ENCODE measurements at places on chromosomes 2 and 18. TPM values are rescaled to one million over a fixed set of nuclear protein-coding genes. Genes with fewer than 3 reads are reported as not detected.
A peak's percentile ranks its signal among the peaks of the same experiment; 100 is the strongest.

DNA sequence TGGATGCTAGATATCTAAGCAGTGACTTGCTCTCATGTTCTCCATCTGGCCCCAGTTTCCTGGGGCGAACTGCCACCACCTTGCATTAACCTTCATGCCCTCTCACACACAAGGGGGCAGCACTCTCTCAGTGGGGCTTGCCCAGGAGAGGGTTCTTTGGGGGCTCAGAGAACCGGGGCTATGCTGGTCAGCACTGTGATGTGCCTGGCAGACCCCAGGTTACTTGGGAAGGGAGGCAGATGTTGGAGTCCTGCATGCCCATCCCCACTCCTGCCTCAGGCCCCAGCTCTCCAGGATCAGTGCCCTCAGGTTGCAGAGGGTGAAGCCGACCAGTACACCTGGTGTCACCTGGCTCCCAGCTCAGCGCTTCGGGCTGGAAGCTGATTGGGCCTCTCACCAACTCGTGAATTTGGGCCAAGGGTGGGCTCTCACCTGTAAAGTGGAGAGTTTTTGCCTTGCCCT, 396.2 kb upstream of the HS6ST1 start:
- no peak for DNase-seq

DNA sequence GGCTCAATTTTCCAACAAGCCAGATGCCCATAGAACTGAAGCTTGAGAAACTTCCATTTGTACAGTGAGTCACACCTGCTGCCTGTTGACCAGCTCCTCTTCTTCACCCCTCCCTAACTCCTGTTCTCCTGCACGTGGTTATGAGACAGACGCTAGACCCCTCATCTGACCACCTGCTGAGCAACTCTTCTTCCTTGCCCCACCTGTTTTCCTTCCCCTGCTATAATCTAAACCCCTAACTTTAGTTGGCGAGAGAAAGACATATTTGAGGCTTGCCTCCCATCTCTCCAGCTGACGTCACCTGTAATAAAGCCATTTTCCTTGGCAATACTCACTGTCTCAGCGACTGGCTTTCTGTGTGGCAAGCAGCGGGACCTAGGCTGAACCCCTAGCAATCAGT, 22.3 kb upstream of the ITM2C start:
- DNase-seq = no peak

DNA sequence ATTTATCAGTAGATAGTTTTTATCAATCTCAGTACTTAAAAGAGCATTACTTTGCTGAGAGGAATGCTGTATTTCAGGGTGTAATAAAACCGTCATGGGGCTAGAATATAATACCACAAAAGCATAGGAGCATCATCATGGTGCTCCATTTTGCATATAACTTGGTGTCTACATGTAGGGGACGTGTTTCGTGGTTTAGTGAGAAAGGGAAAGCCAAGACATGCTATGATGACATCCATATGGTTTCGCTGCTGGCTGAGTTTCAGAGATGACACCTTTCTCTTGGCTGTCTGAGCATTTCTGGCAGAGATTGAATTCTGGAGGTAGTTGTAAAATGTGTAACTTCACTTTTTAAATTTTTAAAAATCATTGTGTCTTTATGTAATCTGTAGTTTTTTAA, 32.4 kb downstream of the WDR43 start:
- DNase-seq = no peak

GRCh38 chr2:8307606-8308180, 374.2 kb upstream of the ID2 start:
- DNase-seq = no peak

DNA sequence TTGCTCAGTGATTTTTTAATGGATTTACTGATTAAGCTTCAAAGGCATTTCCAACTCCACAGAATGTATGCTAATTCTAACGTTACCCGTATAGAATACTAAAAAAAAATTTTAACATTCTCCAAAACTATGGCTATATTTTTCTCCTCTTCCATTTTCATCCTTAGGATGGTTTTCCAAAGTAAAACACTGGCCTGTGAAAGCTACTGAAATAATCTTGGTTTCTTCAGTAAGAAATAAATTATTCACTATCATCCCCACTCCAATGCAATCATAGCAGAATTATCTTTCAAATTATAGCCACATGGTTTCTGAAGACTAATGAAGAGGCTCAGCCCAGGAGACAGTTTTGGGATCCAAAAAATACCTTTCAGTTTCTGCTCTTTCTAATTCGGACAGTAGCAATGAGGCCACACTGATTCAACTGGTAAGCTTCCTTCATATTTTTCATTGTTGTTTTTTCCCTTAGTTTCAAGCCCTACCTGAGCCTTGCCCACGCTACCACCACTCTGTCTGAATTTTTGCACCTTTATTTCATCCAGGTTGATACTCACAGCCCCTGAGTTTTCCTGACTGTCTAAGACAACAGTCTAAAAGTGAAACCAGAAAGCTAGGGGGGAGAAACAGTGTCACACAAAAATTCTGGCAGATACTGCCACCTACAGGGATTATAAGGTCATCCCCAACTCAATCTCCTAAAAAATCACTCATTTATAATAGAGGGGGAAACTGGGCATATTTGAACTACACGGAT, 887.9 kb downstream of the NRXN1 start:
- no peak for DNase-seq

DNA sequence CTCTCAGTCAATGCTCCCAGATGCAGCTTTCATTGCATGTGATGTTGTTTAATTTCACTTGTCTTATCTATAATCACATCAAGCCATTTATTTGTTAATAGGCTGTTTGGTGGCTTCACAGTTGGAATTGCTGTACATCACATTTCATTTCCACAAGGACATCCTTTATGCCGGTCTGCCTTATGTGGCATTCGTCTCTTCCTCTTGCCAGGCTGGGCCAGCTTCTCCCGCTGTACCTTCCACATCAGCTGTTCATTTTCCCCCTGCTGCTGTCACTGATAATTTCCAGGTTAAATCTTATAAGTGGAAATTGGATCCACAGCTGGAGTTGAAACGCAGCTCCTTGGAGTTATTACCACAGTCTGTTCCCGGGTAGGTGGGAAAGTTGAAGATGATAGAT, 110.6 kb downstream of the DPP10 start:
- DNase-seq = no peak

- DNase-seq = no peak
These were observed at the start of gene ARHGEF4 for GRCh38 chr2:130836501-130837174. ARHGEF4 (plus strand) TSS chr2:130836914; CDS start chr2:130836954, 40 bp downstream.

DNA sequence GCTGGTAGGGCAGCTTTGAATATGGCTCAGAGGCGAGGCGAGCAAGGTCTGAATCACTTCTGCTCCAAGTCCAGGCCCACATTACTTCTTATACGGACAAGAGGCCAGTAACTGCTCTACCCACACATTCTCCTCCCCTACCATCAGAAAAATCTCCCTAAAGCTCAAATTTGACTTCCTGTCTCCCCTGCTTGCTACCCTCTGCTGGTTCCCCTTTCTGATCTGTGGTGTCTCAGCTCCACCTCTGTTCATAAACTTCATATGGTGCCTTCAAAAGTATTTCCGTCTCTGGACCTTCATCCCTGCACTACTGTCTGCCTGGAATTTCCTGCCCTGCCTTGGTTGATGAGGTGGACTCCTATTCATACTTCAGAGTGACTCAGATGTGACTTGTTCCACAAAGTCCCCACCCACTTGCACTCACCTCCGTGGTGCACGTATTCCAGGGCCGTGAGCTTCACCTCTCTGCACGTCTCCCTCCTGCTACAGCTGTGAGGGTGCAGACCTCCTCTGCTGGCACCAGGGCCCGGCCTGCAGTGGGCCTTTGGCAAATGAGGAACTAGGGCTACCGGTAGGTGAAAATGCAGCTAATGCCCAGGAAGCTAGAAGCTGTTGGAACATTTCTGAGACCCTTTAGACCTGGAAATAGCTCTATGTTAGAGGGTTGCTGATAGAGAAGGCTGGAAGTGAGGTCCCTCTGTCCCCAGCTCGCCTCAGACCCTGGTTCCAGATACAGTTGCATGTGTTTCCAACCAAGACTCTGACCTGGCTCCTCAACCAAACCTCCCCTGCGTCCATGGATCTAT, 24.6 kb upstream of the KCMF1 start:
- DNase-seq = no peak

GRCh38 chr2:165746501-165746900, 47.5 kb downstream of the GALNT3 start:
- DNase-seq = no peak

DNA sequence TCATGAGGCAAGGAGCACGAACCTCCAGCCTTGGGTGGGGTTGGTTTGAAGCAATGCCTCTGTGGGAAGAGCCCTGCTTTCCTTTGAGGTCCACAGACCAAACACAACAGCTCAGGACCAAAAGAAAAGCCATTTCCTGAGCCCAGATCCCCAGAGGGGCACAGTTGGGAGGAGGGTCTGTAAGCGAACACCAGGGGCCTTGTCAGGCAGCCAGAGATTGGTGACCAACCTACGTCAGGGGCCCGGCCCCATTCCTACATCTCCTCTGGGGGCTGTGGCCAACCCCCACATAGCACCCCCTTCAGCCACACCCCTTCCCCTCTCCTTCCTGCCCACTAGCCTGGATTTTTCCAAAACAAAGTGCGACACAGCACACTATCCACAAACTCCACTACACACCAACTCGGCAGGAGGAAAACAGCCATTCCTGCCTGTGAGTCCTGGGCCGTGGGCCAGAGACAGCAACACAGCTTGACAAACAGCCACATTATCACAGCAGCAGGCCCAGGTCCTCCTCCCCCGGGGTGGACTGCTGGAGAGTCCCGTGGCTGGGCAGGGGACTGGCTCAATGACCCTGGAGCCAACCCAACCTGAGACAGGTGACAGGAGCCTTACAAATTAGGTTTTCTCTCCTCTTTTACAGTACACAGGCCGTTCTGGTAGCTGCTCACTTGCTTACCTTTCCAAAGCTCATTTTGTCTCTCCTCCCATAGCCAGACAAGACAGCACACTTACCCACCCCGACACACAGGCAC, 98.8 kb downstream of the TNS1 start:
- peak; percentile 94 for DNase-seq

- no peak for DNase-seq
These were observed 158.0 kb upstream of the RBMS1 start for GRCh38 chr2:160651416-160652200.

GRCh38 chr2:40786636-40787035, 334.7 kb upstream of the SLC8A1 start:
- no peak for DNase-seq

- no peak for DNase-seq
These were observed 74.1 kb upstream of the DSEL start for GRCh38 chr18:67590571-67591141.

DNA sequence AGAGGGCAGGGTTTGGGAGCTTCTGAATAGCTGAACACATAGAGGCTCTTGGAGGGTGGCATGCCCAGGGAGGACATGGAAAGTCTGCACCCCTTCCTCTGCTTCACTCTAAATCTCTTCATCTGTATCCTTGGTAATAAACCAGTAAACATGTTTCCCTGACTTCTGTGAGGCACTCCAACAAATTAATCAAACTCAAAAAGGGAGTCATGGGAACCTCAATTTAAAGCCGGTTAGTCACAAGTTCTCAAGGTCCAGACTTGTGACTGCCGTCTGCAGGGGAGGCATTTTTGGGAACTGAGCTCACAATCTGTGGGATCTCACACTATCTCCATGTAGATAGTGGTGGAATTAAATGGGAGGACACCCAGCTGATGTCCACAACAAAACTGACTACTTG, 33.1 kb upstream of the STON1 start:
- DNase-seq = no peak

DNA sequence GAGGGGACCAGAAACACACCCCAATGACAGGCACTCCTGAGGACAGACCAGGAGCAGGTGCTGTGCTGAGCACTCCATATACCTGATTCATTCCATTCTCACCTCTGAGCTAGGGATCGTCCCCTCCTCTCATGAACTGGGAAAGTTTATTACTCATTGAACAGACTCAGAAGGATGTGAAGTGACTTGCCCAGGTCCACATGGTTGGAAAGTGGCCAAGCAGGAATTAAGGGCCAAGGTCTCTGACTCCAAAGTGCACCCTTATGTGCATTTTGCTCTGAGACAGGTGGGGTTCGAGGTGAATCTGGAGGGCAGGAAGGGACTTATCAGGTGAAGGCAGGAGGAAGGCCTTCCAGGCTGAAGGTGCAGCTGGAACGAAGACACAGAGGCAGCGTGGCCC, 25.1 kb upstream of the PLB1 start:
- DNase-seq = no peak

DNA sequence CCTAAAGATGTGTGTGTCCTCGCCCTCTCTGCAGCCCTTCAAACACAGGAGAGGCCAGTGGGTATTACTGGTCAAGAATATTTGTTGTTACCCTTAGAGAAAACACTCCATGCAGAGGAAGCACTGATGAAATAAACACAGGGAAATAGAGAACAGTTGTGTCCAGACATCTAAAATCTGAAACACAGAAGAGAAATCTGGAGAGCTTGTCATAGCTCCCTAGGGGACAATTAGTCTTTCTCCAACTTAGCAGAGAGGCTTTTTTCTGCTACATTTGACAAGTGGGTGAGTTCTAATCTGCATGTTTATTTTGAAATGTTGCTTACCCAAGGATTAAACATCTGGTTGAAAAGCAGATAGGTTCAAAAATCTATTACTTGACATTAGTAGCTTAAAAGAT, 190.1 kb downstream of the CTNNA2 start:
- no peak for DNase-seq

DNA sequence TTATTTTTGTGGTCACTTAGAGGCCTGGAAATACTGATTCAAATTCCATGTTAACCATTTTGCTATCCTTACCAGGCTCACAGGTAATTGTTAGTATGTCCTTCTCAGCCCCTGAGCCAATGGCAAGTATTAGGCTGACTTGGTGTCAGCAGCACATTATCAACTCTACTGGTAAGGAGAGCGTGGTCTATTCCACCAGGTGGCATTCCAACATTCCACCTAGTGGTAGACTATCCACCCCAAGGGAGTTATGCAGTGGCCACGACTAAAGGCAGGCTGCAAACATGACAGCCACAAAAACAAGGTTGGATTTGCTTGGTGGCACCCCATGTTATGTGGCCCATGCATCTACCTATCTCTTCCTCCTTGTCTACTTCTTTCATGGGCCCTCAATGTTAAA, 31.8 kb upstream of the GCC2 start:
- DNase-seq = no peak

DNA sequence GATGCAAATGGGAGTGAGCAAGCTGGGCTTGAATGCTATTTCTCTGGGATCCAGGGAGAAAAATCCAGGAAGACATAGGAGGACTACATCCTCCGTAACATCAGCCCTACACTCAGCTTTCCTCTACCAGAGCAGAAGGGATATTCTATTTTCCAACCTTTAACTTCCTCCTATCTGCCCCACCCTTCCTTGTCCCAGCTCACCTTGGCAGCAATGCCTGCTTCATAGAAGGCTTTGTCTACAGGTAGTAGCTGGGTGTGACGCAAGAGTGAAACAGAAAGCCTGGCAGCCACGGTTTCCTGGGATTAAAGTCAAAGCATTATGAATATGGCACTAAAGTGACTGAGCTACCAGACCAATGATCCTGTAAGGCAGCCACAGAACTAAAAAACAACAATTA, 3.9 kb downstream of the KRTCAP3 start:
- DNase-seq = no peak

NAPG gene
- 45.8 TPM for total RNA-seq

CIB4 gene
- not detected for total RNA-seq

RNMT gene
- total RNA-seq = 27.8 TPM

TDRD15 gene
- total RNA-seq = not detected

CAPN14 gene
- 0.09 TPM for total RNA-seq

CCDC68 gene
- 4.1 TPM for total RNA-seq

CDK5R2 gene
- total RNA-seq = not detected

Measured in right cardiac atrium (tissue), 5 donors.